ENCODE measurements at places on chromosomes 3 and 15.
A peak's percentile ranks its signal among the peaks of the same experiment; 100 is the strongest.

- peak; percentile 45 for DNase-seq
Observed at GRCh38 chr15:67240235-67241131, 14.0 kb downstream of the AAGAB start.

- DNase-seq = no peak
Observed at GRCh38 chr3:54760201-54760600, 167.7 kb downstream of the LRTM1 start.

GRCh38 chr15:57861034-57861638 lies 154.6 kb downstream of the POLR2M start:
- peak; percentile 67 for DNase-seq

- DNase-seq = no peak
Observed at GRCh38 chr3:106946866-106947265, 430.4 kb upstream of the CCDC54 start.

DNA sequence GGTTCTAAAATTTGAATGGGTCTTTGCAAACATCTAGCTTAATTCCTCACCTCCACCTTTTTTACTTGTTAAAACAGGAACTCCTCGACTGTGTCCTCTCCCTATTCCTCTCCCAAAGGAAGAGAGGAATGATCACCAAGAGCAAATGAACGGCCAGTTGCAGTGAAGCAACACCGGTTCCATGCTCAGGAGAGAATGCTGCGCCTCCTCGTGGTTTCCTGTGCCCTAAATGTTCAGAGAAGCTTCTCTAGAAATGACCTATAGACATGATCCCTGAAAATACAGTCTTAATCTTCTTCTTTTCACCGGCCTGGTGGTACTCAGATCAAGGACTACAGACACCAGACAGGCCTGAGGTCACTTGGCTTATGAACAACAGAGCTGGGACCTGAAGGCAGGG lies 65.1 kb upstream of the GUCA1C start:
- DNase-seq = no peak

GRCh38 chr3:48899273-48899672 lies 591 bp upstream of the SLC25A20 start:
- DNase-seq = no peak

DNA sequence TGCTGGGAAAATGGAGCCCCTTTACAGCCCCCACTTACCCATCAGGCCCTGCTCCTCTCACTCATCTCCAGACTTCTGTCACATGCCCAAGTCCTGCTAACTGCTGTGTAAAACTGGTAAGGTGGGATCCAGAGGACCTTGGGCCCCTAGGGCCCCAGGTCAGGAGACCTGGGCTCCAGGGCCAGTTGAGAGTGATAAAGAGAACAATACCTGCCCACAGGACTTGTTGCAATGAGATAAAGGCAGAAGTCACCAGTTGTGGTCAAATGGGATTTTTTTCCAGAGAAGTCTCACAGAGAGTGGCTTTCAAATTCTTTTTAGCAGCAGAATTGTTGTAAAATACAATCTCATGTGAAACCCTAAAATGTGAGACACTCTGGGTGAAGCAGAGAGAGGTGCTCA lies 753 bp downstream of the FURIN start:
- DNase-seq = no peak

All from RPMI8226 (cell line).